ENCODE measurements at places on chromosomes 1 and 21.

GRCh38 chr1:56477164-56478111 is 101.9 kb downstream of the PLPP3 start:
- DNase-seq: peak; percentile 53

- DNase-seq: no peak
Measured at GRCh38 chr1:31981456-31981839, 32.2 kb upstream of the KHDRBS1 start.

- peak; percentile 76 for DNase-seq
Measured at GRCh38 chr1:116825720-116826438, 71.6 kb downstream of the CD2 start.

GRCh38 chr1:109118089-109118488 is 4.2 kb downstream of the ELAPOR1 start:
- DNase-seq: no peak

DNA sequence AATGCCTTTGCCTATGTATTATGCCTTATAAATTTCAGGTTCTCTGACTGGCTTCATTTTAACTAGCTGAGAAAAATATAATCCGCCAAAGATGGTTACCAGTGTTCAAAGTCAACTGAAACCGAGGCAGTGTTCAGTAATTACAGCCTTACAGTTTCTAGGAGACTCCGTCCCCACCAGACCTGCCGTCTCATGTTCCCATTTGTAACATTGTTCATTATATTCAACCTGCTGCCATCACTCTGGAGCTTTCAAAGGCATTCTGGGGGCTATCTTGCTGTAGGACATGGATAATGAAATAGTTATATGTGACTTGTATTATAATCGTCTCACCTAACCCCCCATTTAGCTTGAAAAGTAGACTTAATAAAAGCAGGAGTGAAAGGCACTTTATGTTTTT is 302.5 kb downstream of the RWDD3 start:
- DNase-seq: no peak
